ENCODE measurements at places on chromosomes 4 and X.

GRCh38 chrX:78375894-78376293 lies 48.5 kb upstream of the CYSLTR1 start:
- DNase-seq = no peak

- DNase-seq = no peak
Measured at GRCh38 chrX:115345615-115346014, 56.1 kb downstream of the LUZP4 start.

DNA sequence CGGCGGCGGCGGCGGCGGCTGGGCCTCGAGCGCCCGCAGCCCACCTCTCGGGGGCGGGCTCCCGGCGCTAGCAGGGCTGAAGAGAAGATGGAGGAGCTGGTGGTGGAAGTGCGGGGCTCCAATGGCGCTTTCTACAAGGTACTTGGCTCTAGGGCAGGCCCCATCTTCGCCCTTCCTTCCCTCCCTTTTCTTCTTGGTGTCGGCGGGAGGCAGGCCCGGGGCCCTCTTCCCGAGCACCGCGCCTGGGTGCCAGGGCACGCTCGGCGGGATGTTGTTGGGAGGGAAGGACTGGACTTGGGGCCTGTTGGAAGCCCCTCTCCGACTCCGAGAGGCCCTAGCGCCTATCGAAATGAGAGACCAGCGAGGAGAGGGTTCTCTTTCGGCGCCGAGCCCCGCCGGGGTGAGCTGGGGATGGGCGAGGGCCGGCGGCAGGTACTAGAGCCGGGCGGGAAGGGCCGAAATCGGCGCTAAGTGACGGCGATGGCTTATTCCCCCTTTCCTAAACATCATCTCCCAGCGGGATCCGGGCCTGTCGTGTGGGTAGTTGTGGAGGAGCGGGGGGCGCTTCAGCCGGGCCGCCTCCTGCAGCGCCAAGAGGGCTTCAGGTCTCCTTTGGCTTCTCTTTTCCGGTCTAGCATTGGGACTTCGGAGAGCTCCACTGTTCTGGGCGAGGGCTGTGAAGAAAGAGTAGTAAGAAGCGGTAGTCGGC lies 528 bp downstream of the FMR1 start:
- DNase-seq = peak; percentile 7

- DNase-seq = no peak
Measured at GRCh38 chrX:2934715-2935710, 5.9 kb upstream of the ARSD start.

DNA sequence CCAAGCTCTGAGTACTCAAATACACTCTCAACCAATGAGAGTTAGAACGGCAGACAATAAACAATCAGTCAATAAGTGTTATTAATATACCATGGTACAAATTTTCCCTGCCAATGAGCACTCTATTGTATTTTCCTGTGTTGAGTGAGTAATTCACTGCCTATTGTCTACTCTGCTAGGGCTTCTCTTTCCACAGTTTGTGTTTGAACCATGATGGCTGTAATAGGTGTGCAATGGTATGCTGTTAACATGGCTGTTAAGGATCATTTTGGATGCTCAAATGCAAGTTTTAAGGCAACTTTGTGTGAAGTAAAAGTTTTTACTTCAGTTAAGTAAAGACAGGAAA lies 41.2 kb downstream of the RPS6KA3 start:
- no peak for DNase-seq

- DNase-seq = peak; percentile 14
Measured at GRCh38 chrX:52923781-52924241, 26.7 kb downstream of the FAM156B start.

DNA sequence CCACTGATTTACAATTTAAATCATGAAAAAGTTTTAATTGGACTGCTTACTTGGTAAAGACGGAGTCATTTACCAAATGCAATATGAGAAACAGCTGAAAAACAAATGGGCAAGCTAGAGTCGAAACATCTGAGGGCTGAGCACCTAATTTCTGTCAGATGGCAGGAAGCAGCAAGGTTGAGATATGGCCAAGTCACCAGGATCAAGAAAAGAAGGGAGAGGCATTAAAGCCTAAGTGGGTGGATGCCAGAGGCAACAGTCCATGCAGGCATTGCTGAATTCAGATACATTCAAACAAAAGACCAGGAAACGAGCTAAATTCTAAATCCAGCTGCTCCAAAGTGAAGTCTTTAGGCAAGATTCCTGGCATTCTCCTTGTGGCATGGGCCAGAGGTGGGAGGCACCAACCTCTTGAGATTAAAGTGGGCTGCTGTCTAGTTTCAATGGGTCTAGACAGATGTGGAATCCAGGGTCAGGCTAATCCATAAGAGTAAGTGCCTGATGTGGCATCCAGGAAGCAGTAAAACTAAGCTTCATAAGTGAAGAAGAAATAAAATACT lies 8.0 kb upstream of the ARSJ start:
- no peak for DNase-seq

- DNase-seq = no peak
Measured at GRCh38 chr4:48297256-48297846, 27.7 kb upstream of the TEC start.

GRCh38 chr4:105149771-105150170 lies 3.1 kb downstream of the TET2 start:
- no peak for DNase-seq

- DNase-seq = no peak
Measured at GRCh38 chr4:88791274-88791673, 93.6 kb upstream of the NAP1L5 start.

GRCh38 chr4:25088093-25088952 lies 57.6 kb upstream of the LGI2 start:
- no peak for DNase-seq

- no peak for DNase-seq
Measured at GRCh38 chrX:11768039-11768438, 10.0 kb downstream of the MSL3 start.

GRCh38 chr4:38948551-38948950 lies 80.9 kb downstream of the FAM114A1 start:
- peak; percentile 69 for DNase-seq

DNA sequence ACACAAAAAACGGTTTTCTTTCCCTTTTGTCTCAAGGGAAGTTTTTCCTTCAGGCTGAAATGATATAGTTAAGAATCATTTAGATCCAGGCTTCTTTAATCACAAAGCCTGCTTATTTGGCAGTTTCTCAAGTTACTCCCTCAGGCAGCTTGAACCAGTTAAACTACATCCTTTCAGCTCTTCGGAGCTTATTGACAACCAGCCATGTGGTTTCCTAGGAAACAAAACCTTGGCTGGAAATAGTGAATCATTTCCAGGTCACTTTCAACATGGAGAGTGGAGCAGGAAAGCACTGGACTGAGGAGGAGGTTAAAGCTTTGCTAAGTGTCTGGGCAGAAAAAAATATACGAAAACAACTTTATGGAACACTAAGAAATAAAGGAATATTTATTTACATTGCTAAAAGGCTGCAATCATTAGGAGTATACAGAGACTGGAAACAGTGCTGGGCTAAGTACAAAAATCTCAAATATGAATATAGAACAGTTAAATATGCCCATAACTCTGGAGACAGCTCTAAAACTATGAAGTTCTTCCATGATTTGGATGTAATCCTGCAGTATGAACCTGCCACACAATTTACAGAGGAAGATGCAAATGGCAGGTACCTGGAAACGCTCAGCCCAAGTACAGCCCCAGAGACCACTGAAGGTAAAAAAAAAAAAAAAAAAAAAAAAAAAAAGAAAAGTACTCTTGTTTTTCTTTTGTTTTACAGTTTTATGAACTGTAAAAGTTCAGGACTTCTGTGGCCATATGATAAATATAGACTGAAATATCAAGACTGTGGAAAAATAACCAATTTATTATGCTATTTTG lies 23.2 kb upstream of the AASDH start:
- DNase-seq = peak; percentile 91

GRCh38 chr4:72767618-72768302 lies 198.7 kb upstream of the ADAMTS3 start:
- DNase-seq = peak; percentile 16

DNA sequence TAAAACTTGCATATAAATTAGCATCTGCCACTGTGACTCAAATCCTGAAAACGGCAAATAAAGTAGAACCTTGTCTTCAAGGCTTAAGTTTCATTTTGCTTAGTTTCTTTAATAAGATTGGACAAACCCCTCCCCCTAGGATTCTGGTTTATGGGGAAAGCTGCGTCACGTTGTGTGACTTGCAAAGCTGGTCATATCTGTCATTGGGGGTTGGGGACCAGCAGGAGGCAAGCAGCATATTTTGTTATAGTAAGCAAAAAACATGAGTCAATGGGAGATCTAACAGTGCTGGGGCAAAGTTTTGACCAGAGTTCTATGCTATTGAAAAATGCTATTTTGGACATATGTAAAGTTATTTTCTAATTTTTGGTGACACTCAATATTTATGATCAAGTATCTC lies 407.3 kb downstream of the PCDH18 start:
- no peak for DNase-seq

DNA sequence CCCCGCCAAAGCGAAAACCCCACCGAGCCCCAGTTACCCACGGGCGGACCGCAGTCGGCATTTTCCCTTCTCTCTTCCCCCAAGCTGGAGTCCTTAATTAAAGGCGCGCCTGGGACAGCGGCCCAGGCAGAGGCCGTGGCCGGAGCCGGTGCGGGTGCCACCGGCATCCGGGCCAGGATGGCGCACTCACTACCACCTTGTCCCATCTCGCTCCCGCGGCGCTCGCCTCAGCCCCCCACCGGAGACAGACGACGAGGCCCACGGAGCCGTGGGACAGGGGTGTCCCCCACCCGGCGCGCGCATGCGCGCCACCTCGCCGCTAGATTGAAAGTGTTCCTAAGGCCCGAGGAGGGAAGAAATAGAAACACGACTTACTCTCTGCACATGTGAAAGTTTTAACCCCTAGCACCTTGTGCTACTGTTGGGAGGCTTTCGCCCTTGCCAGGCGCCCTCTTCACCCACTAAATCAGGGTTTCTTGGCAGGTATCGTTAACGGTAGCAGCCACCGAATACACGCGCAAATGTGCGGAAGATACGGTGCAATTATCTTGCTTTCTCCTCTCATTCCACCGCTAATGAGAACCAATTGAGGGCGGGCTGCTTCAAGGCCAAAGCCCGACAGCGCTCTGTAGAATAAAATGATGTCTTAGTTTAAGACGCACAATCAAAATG lies 64.3 kb upstream of the CCDC160 start:
- peak; percentile 5 for DNase-seq

DNA sequence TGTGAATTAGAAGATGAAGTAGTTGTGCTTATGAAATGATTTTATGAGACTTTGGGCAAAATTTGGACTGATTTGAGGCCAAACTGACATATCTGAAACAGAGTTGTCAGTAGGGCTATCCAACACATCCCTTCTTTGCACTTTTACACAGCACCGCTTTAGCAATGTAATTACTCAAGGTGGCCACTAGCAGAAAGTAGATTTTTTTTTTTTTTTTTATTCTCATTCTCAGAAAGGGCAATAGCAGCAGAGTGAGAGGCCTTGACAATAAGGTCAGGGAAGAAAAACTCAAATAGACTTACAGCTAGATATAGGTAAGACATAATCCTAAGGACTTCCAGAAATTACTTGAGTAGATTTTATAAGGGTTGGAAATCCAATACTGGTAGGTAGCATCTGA lies 414.3 kb downstream of the NAP1L3 start:
- DNase-seq = no peak

DNA sequence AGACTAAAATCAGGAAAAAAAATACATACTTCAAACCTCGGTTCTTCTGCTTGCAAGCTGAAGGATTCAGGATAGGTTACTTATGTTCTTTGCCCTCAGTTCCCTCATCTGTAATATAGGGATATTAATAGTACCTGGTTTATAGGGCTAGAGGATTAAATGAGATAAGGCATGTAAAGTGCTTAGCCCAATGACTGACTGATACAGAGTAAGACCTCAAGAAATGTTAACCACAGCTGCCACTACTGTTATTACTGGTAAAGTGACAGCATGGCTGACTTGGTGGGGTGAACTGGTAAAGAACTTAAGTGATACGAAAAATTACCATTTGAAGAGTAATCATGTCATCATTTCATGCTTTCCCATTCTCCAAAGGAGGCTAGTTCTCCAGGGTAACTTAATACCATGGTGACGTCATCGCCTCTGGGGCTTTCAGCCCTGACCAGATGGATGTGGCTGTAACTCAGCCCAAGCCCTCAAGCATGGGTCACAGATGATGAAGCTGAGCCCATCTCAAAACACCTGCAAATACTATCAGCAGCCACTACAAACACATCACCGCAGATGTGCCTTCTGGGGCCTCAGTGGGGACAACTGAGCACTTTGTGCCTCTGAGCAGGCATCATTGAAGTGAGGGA lies 44.5 kb upstream of the SCML1 start:
- DNase-seq = no peak

GRCh38 chr4:127006446-127006877 lies 626.3 kb upstream of the INTU start:
- no peak for DNase-seq

DNA sequence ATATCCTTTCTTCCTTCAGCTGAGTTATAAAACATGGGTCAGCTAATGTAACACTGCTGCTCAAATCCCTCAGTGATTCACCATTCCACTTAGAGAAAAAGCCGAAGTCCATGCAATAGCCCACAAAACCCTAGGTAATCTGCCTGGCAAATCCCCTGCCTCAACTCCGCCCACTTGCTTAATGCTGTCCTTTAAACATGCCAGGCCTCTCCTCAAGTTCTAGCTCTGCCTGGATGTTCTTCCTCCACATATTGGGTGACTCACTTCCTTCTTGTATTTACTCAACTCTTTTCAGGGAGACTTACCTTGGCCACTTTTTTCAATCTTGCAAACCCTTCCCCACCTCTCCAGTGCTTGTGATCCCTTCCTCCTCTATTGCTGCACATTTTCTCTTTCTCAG lies 89.8 kb downstream of the EMCN start:
- peak; percentile 32 for DNase-seq

- DNase-seq = no peak
Measured at GRCh38 chr4:48262926-48263325, 6.7 kb downstream of the TEC start.

DNA sequence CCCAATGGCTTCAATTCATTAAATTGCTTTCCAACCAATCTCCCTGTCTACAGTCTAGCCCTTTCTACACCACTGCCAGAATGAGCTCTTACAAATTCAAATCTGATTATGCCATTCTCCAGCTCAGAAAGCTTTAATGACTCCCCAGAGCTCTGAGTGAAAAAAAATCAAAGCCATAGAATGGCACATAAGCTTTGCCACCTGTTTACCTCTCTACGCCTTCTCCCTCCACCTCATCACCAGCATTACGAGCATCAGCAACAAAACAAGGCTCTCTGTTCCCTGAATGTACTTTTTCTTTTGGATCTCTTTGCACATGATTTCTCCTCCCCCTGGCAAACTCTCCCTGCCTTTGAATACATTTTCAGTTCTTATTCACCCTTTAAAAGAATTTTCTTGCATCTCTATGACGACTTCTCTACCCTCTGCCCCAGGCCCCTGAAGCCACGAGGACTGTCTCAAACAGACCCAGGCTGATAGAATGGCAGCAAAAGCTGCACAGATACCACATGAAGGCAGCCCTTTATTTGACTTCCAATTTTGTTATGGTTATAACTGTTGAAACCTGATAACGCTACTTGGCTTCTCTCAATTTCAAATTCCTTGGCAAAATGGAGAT lies 516.0 kb downstream of the PCDH7 start:
- DNase-seq = no peak

- DNase-seq = no peak
Measured at GRCh38 chr4:4831825-4832224, 27.6 kb upstream of the MSX1 start.
